ENCODE measurements at places on chromosomes 6 and 20.

DNA sequence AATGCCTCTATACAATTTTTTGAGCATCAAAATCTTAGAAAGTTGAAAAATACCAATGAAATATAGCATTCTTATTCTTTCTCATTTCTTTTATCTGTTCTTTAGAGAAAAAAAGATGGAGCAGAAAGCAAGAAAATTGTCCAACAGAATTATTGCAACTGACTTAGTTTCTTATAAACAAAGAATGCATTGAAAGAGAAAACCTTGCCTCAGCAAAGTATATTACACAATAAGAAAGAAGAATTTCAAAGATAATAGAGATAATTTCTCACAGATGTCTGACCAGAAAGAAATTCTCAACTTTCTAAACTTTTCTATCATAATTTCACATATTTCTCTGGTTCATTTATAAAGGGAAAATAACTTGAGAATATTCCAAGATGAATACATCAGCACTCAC is 47.0 kb upstream of the PRND start:
- no peak for DNase-seq
- H3K27ac ChIP-seq, result no peak overlapping the region
- no peaks in the 10 kb centered on the region for H3K36me3 ChIP-seq
- H3K4me3 ChIP-seq, result no peak overlapping the region

DNA sequence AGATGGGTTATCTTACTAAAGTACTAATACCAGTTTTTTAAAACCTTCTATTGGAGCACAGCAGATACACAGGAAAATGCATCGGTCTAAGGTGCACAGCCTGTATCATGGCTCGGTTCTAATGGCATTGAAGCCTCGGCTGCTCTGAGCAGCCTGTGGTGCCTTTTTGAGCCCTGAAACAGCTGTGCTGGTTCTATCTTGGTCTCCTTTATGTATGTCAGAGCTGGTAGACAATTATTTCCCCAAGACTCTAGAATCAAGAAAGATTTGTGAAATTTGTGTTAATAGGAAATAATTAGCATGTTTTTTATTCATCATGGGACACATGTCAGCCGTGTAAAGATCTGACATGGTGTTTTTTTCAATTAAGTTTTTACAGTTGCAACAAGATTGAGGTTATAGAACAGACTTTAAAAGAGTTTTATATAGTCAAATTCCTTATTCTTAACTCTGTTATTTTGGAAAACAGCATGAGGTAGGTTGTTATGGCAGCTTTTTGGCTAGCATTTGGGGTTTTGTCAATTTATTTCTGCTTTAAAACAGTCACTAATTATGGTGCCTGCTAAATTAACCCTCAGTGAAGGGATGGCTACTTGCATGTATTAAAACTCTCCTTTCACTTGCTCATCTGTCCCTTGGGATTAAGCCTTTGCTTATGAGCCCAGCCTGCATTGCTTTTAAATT is 40.3 kb upstream of the C20orf144 start:
- H3K4me3 ChIP-seq, result no peak overlapping the region
- no peaks in the 10 kb centered on the region for H3K36me3 ChIP-seq
- H3K27ac ChIP-seq, result no peak overlapping the region
- no peaks in the 10 kb centered on the region for H3K27me3 ChIP-seq

- no peaks in the 10 kb centered on the region for H3K4me1 ChIP-seq
- no peaks in the 10 kb centered on the region for H3K27me3 ChIP-seq
- no peak overlapping the region for H3K4me3 ChIP-seq
- no peaks in the 10 kb centered on the region for H3K36me3 ChIP-seq
- no peak for DNase-seq
- H3K27ac ChIP-seq, result no peak overlapping the region
Measured at GRCh38 chr6:125640441-125641150, 108.8 kb upstream of the HEY2 start.

DNA sequence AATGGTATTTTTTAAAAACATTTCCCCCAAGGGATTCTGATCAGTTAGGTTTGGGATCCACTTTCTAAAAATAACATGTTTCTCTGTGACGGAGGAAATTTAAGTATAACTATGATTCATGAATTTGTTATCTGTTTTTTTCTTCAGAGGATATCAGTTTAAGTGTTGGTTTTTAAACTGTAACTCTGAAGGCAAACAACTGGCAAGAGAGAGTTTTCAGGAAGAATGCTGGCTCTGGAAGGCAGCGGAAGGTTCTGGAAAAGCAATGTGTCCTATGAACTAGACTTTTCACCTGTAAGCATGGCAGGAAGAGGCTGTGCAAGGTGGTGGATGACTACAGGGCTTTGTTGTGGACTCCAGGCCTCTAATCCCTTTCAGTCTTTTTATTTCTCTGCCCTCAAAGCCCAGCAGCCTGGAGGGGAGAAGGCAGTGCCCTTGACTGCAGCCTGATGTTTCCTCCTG is 153.1 kb downstream of the GMPR start:
- no peaks in the 10 kb centered on the region for H3K4me1 ChIP-seq
- no peak overlapping the region for H3K4me3 ChIP-seq
- no peak overlapping the region for H3K27ac ChIP-seq
- no peak for DNase-seq

DNA sequence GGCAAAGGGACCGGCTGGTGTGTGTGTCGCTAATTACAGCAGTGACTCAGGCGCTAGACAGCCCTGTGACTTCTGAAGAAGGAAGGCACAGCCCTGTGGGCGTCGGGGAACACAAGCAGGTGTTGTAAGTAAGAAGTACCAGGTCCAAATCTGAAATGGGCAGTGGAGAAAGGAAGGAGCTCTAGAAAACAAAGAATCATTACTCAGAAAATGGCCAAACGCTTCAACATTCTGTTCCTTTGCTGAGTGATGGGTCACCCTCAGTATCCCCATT is 106.8 kb downstream of the PXDC1 start:
- no peak for DNase-seq
- no peaks in the 10 kb centered on the region for H3K4me1 ChIP-seq
- no peak overlapping the region for H3K27ac ChIP-seq
- no peak overlapping the region for H3K4me3 ChIP-seq
- no peaks in the 10 kb centered on the region for H3K27me3 ChIP-seq
- H3K36me3 ChIP-seq, result no peaks in the 10 kb centered on the region

GRCh38 chr6:11754625-11755271 is 23.9 kb downstream of the ADTRP start:
- H3K4me1 ChIP-seq, result no peaks in the 10 kb centered on the region
- H3K27me3 ChIP-seq, result no peaks in the 10 kb centered on the region
- no peak for DNase-seq
- no peaks in the 10 kb centered on the region for H3K36me3 ChIP-seq
- H3K27ac ChIP-seq, result no peak overlapping the region

DNA sequence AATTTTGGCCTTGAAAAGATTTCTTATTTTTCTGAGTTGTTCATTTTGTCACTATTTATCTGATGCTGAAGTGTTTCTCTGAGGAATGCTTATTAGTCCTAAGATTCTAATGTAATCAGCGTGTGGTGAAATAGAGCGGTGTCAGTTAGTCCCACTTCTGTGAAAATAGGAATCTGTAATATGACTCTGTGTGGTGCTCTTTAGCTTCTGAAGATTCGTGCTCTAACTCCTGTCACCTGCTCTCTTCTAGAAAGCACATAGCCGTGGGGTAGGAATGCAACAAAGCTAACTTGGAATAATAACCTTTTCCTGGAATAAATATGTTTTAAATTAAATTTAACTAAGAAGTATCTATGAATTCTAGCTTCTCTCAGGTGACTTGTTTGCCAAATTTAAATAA is 90.4 kb downstream of the BCKDHB start:
- no peaks in the 10 kb centered on the region for H3K36me3 ChIP-seq
- no peak for DNase-seq
- H3K27ac ChIP-seq, result no peak overlapping the region
- no peaks in the 10 kb centered on the region for H3K27me3 ChIP-seq
- H3K4me1 ChIP-seq, result no peaks in the 10 kb centered on the region

GRCh38 chr6:16295060-16295459 is 56.7 kb downstream of the GMPR start:
- no peaks in the 10 kb centered on the region for H3K4me1 ChIP-seq
- no peaks in the 10 kb centered on the region for H3K36me3 ChIP-seq
- no peak overlapping the region for H3K4me3 ChIP-seq
- no peak for DNase-seq

GRCh38 chr6:30590509-30590908 is 19.3 kb downstream of the ABCF1 start:
- no peaks in the 10 kb centered on the region for H3K4me1 ChIP-seq
- no peak overlapping the region for H3K27ac ChIP-seq
- no peaks in the 10 kb centered on the region for H3K27me3 ChIP-seq
- no peak for DNase-seq
- H3K4me3 ChIP-seq, result no peak overlapping the region

DNA sequence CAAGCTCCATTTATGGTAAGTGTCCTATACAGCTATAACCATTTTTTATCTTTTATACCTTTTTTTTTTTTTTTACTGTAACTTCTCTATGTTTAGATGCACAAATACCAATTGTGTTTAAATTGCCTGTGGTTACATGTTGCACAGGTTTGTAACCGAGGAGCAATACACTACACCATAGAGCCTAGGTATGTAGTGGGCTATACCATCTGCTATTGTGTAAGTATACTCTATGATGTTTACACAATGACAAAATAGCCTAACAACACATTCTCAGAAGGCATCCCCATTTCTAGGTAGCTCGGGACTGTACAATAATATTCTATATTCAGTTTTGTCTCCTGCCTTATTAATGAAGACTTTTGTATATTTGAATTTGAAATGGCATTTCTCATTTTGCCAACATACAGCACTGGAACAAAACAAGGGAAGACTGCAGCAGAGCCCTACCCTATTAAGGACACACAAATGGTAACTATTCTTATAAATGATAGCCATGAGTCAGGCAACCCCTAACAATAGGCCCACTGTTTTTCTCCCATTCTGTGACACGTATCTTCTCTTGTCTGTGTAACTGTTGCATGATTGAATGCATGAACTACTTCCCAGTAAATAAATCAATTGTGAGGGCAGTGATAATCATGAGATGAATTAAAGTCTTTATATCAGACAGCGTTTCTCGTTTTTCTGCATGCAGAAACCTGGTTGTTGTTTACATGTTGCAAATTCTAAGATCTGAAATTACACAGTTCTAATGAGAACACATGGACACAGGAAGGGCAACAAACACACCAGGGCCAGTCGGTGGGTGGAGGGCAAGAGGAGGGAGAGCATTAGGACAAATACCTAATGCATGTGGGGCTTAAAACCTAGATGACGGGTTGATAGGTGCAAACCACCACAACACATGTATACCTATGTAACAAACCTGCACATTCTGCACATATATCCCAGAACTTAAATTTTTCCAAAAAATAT is 173.9 kb downstream of the EPM2A start:
- H3K4me1 ChIP-seq, result peaks cover 3% of the 10 kb centered on the region
- no peaks in the 10 kb centered on the region for H3K27me3 ChIP-seq
- H3K27ac ChIP-seq, result no peak overlapping the region
- no peak overlapping the region for H3K4me3 ChIP-seq
- DNase-seq, result no peak
- H3K36me3 ChIP-seq, result no peaks in the 10 kb centered on the region

All from tibial nerve (tissue), 4 donors.